ENCODE measurements at places on chromosomes 1 and 21. TPM values are rescaled to one million over a fixed set of nuclear protein-coding genes. Genes with fewer than 3 reads are reported as not detected.

The SGIP1 gene
- total RNA-seq: 0.52 TPM

The CD1E gene
- 0.52 TPM for total RNA-seq

The PANK4 gene
- 26.1 TPM for total RNA-seq

The FCRL3 gene
- not detected for total RNA-seq

The CTH gene
- 2.1 TPM for total RNA-seq

The TMEM51 gene
- 4.7 TPM for total RNA-seq

The ADAMTS4 gene
- 4.7 TPM for total RNA-seq

The SNRPE gene
- total RNA-seq: 89.2 TPM

The HEYL gene
- 11.0 TPM for total RNA-seq

The C4BPA gene
- 0.52 TPM for total RNA-seq

The CLCA4 gene
- not detected for total RNA-seq

The GLUL gene
- total RNA-seq: 435 TPM

The ELOVL1 gene
- 13.0 TPM for total RNA-seq

The SLAMF8 gene
- 1.6 TPM for total RNA-seq

The C1orf216 gene
- total RNA-seq: 10.4 TPM

The RIMS3 gene
- 0.52 TPM for total RNA-seq

The TMEM82 gene
- not detected for total RNA-seq

The OR2T11 gene
- not detected for total RNA-seq

The CD1C gene
- 2.1 TPM for total RNA-seq

The AADACL3 gene
- not detected for total RNA-seq

The PADI1 gene
- total RNA-seq: not detected

The ICOSLG gene
- total RNA-seq: 2.6 TPM

The RBP7 gene
- total RNA-seq: 11.0 TPM

The VWA1 gene
- 11.0 TPM for total RNA-seq

The SDC3 gene
- total RNA-seq: 8.9 TPM

The SH3BGR gene
- total RNA-seq: 58.5 TPM

The UBE2U gene
- not detected for total RNA-seq

The RGS4 gene
- total RNA-seq: 3.7 TPM

The ARHGEF16 gene
- total RNA-seq: 0.52 TPM

The PYGO2 gene
- 16.2 TPM for total RNA-seq

The ARTN gene
- not detected for total RNA-seq

The NLRP3 gene
- total RNA-seq: 5.2 TPM

The PAFAH2 gene
- total RNA-seq: 33.9 TPM

The CHIT1 gene
- total RNA-seq: under 0.01 TPM

The TRMT1L gene
- total RNA-seq: 18.3 TPM

The PPIAL4G gene
- not detected for total RNA-seq

Measured in skeletal muscle tissue (tissue), 5 donors.